ENCODE measurements at places on chromosomes 4 and X.

DNA sequence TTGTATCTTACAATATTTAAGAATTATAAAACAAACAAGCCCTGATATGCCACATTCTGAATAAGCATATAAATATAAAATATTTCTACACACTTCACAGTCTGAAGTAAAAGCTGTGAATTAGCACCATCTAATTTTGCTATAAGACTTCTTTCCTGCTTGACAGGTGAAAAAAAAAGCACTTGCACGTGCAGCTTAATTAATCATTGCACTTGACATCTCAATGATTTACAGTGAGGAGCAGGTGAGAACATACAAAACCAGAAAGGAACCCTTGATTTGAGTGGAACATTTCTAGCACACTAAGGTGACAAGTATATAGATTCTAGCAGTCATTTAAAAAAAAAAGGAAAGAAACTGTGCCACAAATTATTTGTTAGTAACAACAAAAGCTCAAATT lies 47.9 kb downstream of the CHIC2 start:
- DNase-seq, result no peak

DNA sequence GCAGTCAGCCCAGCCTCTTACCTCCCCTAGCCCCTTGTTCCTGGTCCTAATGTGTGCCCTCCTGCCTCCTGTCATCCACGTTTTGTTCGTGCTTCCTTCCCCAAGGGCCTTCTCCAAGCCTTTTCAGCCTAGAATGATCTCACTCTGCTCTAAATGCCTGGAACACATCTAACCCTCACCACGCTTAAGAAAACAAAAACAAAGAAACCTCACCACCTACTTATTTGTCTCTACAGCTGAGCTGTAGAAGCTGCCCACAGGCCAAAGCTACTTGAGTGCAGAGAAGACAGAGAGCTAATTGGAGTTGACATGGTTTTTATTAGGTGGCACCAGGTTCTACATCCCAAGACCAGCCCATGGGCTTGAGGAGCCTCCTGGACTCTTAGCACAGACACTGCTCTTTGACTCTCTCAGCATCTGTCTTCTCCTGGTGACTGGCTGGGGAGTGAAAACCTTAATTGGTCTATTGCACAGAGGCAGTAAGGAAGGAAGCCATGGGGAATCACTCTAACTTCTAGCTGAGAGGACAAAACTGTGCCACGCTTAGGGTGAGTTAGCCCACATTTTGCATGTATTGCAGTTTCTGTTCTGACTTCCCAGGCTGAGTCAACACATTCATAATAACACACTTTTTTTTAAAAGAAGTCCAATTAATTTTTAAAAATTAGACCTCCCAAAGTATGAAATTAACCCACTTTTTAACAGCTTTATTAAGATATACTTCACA lies 52.3 kb upstream of the PDK3 start:
- DNase-seq, result no peak

DNA sequence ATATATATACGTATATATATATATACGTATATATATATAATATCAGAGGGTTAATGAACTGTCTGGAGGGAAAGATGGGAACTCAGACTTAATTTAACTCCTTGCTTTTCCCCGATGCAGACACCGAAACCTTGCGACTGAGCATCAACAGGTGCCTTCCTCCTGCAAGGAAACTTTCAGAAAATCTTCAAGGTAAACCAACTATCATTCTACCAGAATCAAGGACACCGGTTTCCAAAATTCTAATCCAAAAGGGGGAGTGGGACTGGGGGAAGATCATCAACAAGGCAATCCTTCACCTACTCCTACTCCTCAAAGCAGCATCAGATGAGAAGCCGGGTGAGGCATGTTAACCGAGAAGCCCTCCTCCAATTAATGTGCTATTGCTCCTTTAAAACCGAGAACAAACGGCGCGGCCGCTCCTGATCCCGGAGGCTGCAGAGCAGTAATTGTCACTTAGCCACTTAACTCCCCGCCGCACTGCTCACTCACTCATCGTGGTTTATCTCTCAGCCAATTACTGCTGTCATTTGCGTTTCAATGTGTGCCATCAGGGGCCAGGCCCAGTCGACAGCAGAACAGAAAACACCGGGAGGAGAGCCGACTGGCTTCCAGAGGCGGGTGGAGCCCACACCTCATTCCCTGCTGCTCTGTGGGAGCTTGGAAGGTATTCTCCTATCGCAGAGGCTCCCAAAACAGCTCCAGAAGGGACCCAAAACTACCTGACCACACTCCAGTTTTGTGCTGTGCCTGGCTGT lies 61.7 kb downstream of the MAML3 start:
- DNase-seq, result peak; percentile 61

DNA sequence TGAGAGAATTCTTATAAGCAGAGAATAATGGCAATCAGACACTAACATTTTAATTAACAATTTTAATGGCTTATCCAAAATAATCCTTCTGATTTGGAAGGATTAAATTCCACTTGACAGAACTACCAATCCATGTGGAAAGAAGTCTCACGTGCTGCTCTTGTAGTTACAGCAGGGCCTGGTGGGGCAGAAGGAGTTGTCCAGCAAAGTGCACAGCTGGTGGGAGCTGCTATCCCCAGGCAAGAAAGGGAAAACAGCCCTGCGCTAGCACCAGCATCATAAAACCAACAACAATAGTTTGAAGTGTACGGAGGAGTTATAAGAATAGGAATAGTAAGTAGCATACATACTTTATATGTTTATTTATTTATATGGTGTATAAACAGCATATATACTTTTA lies 127.4 kb upstream of the TRIM2 start:
- DNase-seq, result no peak

GRCh38 chr4:53463340-53463739 lies 85.9 kb downstream of the FIP1L1 start:
- no peak for DNase-seq

DNA sequence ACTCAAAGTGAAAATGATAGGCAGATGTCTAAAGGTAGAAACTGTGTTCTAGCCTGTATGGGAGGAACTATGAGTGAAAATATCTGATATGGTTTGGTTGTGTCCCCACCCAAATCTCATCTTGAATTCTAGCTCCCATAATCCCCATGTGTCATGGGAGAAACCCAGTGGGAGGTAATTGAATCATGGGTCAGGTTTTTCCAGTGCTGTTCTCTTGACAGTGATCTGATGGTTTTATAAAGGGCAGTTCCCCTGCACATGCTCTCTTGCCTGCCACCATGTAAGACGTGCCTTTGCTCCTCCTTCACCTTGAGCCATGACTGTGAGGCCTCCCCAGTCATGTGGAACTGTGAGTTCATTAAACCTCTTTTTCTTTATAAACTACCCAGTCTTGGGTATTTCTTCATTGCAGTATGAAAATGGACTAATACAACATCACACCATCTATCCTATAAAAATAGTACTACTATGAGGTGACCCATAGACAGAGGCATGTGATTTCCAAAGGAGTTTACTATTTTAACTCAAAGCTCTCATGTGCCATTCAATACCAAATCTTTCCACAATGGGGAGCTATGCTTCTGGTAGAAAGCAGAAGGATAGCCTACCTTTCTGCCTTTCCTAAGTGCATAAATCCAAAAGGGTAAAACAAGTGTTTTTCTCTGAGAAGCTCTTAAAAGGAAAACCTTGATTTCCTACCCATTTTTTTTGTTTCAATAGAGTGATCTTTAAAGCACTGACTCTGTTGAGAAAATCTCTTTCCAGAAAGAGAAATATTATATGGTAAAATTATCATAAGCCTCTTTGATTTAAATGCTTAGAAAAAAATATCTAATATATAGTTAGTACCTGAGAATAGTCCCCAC lies 38.8 kb downstream of the SEC31A start:
- no peak for DNase-seq

DNA sequence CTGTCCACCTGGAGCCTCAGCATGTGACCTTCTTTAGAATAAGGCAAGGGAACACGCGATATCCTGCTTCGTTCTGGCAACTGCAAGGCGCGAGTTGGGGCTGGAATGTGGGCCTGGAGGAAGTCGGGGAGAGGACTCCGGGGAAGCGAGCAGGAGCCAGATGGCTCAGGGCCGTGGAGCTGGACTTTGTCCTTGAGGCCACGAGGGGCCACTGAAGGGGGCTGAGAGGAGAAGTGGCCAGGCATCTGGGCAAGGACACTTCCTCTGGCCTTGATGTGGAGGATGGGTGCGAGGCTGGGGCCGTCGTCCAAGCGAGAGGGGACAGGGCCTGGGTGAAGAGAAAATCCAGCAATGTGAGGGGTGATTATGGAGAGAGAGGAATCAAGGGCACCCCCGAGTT lies 12.2 kb upstream of the DUSP9 start:
- DNase-seq, result no peak

- DNase-seq, result peak; percentile 12
These were observed 554 bp downstream of the PCDH7 start for GRCh38 chr4:30720661-30721184.

DNA sequence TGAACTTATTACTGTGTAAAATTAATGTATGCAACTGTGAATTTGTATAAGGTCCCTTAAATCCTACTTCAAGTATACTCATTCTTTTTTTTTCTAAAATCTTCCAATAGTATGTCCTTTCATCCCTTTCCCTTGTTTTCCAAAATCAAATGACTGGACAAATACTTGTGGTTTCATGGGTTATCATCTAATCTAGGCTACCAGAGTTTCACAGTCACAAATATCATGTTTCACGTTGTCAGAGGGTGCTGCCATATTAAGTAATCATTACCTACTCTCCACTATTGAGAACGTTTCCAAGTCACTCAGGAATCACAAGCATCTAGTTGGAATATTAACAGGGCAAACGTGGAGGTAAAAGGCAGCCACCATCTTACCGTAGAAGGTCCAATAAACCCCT lies 1235.0 kb upstream of the TENM3 start:
- no peak for DNase-seq

DNA sequence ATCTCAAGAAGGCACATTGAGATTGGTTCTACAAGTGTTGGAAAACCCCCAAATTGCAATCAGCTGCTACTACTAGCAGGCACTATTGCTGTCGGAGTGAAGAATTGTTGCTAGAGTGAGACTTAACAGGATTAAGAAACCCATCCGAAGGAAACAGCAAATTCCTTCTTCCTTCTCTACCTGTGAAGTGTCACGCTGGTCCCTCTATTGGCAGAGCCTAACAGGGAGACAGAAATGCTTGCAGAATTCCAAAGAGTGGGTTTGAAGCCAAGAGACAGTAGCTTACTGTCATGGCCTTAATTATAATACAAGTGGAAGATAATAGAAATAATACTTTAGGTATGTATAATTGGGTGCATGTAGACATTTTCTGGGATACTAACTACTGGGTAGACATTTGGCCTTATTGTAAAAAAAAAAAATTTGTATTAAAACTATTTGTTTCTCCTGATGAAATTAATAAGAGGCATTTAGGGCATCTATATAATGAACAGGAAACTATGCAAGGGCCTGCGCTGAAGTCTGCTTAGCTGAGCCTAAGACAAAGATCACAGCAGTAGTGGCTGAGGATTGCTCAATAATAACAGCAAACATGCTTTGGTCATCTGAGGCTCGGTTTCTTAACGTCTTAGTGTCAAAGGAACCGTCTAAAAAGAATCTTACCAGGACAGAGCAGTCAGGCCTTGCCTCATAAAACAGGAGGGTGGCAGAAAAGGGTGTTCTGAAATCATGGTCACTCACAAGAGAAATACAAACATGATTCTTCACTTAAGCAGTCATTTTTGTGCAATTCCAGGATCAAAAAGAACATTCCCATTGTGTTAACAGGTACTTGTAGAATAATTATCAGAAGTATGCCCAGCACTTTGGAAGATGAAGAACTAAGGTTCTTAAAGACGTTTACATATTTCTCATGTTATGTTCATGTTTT lies 40.8 kb downstream of the FAM241A start:
- DNase-seq, result no peak

DNA sequence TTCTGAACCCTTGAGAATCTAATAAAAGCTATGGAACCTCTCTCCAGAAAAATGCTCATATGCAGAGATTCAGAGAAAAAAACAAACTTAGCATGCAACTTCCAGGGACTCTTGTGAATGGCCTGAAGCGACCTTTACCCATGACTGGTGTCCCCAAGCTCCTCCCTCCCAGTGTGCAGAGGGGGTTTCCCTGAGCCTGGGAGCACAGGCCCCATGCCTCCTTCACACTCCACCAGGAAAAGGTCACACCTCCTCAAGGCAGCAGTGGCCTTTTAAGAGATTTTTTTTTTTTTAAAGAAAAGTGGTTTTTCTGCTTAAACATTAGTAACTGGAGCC lies 13.3 kb upstream of the UBA6 start:
- DNase-seq, result no peak

DNA sequence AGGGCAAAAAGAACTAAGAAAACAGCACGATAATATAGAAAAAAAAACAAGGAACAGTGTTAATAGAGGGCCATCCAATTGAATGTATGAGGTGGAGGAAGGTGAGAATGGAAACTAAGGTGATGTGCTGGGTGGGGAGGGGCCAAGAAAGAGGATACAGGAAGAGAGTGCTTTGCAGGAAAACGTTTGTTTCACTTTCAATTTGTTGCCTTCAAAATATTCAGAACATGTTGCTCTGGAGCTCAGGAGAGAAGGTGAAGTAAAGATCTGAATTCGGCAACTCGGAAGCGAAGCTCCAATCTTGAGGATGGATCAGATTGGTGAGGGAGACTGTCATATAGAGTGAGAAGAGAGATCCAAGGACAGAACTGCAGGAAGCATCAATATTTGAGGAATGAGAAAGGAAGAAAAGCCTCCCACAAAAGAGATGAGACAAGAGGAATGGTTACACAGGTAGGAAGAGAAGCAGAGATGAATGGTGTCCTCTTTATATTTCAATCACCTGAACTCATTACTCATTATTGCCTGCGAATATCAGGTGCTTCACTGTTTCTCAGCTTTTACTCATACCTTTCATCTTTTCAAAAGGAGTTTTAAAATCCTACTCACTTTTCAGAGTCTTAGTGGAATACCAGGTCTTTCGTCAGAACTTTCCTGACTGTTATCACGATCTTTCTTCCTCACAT lies 14.7 kb upstream of the SEC24D start:
- peak; percentile 11 for DNase-seq

- no peak for DNase-seq
These were observed 204.7 kb downstream of the SLIT2 start for GRCh38 chr4:20456407-20456806.

DNA sequence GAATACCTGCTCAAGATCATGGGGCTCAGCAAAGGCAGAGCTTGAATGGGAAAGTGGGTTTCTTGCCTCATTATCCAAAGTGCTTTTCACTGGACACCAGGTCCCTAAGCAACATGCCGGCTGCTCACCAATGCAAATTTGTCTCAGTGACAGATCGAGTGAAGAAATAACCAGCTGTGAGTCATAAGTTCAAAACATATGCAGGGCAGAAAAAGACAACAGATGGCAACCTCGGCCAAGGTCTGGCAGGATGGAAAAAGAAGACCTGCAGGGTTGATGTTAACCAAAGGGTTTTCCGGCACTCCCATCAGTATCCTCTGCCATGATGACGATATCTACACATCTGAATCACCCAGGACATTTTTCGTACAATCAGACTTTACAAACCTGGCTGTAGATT lies 124.1 kb downstream of the AFAP1 start:
- DNase-seq, result no peak

GRCh38 chr4:76420188-76420761 lies 666 bp downstream of the CCDC158 start:
- DNase-seq, result no peak

All from transverse colon (tissue), 4 donors.